AG20443 (cell line): ENCODE measurements at places on chromosomes 7 and 10.

GRCh38 chr10:88542522-88542921 is 40.6 kb downstream of the RNLS start:
- DNase-seq = no peak

DNA sequence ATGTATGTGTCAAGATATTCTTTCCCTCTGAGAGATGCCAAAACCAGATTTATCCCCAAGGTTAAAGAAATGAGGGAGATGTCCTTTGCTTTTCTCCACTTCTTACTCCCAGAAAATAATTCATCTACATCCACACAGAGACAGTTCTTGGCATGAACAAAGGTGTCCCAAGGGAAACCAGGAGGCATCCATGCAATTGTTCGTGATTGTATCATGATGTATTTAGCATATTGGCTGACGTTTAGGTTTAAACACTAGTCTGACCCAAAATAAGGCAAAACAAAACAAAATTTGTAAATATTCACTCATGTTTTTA is 223.9 kb downstream of the C7orf25 start:
- no peak for DNase-seq

GRCh38 chr10:31617757-31618156 is 298.7 kb downstream of the ZEB1 start:
- no peak for DNase-seq

DNA sequence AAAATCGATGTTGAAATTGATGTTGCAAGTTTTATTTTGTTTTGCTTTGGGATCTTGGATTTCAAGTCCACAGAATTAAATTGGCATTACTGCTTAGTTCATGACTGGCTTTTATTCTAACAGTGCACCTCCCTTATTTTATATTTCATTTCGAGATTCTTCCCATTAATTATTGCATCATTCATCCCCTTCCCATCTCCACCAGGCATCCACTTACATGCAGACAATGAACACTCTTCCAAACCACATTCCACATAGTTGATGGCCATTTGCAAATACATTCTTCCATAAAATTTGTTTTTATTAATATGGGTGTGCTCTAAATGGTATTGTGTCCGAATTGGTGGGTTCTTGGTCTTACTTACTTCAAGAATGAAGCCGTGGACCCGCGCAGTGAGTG is 15.6 kb upstream of the SCIN start:
- DNase-seq = no peak

DNA sequence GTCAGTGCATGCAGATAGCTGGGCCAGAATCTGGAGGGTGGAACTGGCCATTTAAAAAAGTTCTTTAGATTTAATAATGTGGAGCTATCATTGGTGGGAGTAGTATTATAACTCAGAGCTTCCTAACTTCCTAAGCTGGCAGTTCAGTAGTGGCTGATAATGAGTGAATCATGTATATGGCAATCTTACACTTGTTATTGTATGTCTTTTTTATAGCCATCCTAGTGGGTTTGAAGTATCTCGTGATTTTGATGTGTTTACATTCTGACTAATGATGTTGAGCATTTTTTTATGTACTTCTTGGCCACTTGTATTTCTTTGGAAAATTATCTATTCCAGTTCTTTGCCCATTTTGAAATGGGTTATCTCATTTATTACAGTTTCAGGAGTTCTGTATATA is 15.4 kb downstream of the TFAM start:
- no peak for DNase-seq

GRCh38 chr10:122503886-122504609 is 42.7 kb downstream of the HTRA1 start:
- DNase-seq = no peak
